ENCODE measurements at places on chromosomes 4 and X.

DNA sequence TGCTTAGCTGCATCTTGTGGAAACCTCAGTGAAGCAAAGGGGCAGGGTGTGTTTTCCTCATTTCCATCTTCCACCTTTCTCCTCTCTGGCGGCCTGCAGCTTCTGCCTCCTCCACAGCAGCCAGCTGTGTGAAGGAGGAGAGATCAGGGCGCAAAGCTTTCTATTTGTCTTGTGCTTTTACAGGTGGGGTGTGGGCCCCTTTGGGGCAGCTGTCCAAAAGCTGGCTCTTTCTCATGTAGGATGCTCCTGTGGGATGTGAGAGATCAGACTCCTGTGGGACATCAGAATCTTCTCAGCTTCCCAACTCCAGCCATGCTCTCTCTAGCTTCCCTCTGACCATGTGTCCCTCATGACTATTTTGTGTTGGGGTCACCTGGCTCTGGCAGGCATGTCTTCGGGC lies 227.1 kb downstream of the MID1 start:
- DNase-seq: no peak

- no peak for DNase-seq
Observed at GRCh38 chrX:9227276-9227675, 193.3 kb upstream of the FAM9B start.

- no peak for DNase-seq
Observed at GRCh38 chrX:85851418-85851817, 195.9 kb downstream of the CHM start.

DNA sequence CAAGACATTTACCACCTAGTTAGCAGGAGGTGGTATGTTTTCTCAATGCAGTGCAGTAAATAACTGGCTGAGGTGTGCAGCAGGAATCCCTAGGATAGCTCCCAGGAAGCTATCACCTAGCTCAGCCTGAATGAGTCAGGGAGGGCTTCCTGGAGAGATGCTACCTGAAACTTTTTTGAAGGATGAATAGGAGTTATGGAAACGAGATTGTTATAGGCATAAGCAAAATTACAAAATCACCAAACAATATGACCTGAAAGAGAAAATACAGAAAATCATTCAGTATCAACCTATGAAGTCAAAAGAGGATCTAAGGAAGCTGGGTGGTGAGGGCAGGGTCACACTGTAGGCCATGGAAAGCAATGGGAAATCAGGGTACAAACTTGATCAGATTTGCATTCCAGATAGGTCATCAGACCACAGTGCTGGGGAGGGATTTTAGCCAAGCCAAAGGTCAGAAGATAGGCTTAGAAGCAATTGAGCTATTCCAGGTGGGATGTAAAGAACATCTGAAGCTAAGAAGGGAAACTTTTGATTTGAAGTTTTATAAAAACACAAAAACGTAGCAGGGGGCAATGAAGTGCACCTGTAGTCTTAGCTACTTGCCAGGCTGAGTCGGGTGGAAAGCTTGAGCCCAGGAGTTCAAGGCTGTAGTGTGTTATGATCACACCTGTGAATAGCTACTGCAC lies 11.3 kb downstream of the AREG start:
- no peak for DNase-seq

DNA sequence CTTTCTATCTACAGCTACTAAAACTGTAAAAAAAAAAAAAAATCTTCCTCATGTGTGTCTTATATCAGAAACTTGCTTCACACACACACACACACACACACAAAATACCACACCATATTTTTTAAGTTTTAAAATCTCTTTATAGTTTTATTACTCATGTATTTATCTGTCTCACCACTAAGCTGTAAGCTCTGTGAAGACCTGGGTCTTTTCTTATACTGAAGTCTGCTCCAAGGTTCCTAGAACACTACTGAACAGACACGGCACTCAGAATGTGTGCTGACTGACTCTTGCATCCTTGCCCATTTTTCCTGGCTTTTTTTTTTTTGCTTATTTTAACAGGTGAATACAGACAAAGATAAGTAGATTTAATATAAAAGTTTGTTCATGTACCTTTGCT lies 135.6 kb upstream of the CXXC4 start:
- no peak for DNase-seq

DNA sequence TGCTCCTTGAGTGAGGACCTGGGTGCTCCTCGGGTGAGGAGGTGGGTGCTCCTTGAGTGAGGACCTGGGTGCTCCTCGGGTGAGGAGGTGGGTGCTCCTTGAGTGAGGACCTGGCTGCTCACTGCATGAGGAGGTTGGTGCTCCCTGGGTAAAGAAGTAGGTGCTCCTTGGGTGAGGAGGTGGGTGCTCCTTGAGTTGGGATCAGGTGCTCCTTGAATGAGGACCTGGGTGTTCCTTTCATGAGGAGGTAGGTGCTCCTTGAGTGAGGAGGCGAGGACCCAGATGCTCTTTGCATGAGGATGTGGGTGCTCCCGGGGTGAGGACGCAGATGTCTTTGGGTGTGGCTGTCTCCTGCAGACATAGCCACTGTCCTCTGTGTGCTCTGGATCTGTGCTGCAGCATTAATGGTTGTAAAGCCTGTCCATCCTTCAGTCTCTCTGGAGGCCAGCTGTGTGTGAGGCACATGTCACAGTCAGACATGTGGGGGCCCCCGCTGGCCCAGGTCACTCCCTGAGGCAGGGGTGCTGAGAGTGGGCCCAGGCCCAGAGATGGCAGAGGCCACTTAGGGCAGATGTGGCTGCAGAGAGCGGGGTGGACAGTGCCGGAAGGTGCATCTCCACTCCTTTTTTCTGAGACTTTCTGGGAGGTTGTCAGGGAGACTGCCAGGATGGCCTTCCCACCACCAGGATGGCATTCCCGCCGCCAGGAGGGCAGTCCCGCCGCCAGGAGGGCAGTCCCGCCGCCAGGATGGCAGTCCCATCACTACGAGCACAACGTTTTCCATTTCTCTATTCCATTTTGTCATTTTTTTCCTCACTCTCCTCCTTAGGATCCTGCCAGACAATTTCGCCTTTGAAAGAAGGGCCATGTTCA lies 101.8 kb downstream of the HMX1 start:
- DNase-seq: no peak

DNA sequence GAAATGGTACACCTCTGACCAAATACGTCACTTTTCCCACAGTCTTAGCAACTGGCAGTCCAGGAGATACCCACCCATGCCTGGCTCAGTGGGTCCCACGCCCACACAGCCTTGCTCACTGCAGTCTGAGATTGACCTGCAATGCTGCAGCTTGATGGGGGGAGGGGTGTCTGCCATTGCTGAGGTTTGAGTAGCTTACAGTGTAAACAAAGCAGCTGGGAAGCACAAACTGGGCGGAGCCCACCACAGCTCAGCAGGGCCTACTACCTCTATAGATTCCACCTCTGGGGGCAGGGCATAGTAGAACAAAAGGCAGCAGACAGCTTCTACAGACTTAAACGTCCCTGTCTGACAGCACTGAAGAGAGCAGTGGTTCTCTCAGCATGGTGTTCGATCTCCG lies 52.7 kb downstream of the AMER1 start:
- no peak for DNase-seq

DNA sequence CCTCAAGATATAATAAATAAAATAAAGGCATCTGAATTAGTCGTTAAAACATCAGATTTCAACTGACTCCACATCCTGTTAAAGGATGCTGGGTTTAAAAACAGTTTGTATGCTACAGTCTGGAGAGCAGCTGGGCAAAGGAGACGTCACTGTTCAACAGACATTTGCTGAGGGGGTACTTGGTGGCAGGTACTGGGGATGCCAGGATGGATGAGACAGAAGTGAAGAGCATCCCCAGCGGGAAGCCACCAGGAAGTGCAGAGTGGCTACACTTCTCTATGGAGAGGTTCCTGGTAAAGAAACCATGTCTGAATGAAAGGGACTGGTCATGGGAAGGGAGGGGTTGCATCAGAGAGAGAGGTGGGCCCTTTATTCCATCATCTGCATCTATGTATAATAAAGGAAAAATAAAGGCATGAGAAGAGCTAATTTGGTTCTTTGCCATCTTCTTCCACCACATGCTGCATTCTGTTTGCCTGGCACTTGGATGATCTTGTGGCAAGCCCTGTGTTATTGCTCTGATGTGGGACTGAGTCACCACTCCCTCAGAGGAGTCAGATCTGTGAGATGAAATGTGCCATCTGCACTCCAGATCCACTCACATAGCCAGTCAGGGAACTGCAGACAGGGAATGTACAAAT lies 145.0 kb downstream of the SOWAHB start:
- DNase-seq: no peak

DNA sequence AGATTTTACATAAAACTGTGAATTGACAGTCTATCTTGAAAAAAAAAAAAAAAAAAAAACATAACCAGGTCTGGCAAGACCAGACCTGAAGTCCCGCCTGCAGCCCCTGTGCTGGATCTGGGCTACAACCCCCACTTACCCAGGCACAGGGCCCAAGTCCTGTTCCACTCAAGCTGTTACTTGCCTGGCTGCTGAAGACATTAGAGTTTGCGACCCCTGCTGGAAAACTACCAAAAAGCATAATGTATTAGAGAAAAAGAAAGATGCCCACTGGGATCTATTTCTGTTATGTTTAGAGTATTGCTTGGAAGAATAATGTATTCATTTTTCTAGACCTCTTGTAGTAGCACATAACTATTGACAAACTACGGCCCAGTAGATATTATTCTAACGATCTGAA lies 4.7 kb downstream of the HS3ST1 start:
- no peak for DNase-seq

GRCh38 chr4:30495251-30495650 lies 224.9 kb upstream of the PCDH7 start:
- no peak for DNase-seq

Measured in GM06990 (cell line).